ENCODE measurements at places on chromosomes 3 and 15. TPM values are rescaled to one million over a fixed set of nuclear protein-coding genes. Genes with fewer than 3 reads are reported as not detected.

DNA sequence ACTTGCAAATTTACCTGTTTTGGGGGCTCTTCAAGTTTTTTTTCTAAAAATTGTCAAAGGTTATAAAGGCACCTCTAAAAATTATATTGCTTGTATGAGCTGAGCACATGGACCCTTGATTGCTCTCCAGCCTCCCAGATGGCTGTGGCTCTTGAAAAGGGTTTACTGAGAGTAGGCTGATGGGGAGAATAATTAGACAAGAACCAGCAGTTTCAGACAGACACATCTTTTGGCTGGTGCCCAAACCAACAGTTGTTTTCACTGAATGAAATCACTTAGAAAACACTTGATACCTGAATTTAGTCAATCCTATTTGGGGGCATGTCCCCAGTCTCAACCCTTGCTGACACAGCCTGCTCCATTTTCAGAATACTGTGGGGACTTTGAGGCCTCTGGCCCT is 217.6 kb downstream of the KBTBD8 start:
- no peak for DNase-seq

GRCh38 chr3:56970461-56970879 is 90.0 kb upstream of the SPATA12 start:
- no peak for DNase-seq

GRCh38 chr3:119700920-119701734 is 1.7 kb upstream of the CFAP91 start:
- DNase-seq: no peak

- DNase-seq: no peak
These were observed 200.7 kb downstream of the MEIS2 start for GRCh38 chr15:36899696-36900095.

DNA sequence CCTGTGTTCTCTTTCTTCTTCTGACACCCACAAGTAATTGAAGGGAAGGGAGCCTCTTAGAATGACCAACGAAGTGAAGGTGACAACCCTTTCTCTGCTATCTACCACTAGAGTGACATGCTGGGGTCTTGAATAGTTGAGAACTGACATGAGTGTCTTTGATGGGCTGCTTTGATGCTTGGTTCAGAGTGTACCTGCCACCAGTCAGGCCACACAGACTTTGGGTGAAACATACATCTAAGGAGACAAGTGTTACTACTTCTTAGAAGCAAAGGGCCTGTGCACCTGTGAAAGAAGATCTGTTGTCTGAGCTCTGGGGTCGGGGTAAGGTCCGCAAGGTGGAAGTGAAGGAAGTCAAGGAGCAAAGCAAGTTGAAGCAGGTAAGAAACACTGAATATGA is 1040.7 kb upstream of the CFAP20DC start:
- DNase-seq: no peak

DNA sequence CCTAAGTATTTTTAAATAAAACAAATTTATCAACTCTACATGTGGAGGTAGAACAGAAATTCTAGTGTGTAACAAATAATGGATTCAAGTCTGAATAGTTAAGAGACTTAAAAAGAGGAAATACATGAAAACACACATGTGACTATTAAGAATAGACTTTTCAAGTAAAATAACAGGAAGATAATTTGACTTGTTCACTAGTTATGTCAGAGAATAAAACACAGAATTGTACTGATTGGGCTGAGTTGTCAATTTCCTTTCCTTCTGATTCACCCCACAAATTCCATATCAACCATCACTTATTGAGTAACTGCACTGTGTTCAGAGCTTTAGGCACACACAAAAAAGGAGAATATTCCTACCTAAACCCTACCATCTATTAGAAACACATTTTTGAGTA is 557.2 kb downstream of the TUSC7 start:
- no peak for DNase-seq

DNA sequence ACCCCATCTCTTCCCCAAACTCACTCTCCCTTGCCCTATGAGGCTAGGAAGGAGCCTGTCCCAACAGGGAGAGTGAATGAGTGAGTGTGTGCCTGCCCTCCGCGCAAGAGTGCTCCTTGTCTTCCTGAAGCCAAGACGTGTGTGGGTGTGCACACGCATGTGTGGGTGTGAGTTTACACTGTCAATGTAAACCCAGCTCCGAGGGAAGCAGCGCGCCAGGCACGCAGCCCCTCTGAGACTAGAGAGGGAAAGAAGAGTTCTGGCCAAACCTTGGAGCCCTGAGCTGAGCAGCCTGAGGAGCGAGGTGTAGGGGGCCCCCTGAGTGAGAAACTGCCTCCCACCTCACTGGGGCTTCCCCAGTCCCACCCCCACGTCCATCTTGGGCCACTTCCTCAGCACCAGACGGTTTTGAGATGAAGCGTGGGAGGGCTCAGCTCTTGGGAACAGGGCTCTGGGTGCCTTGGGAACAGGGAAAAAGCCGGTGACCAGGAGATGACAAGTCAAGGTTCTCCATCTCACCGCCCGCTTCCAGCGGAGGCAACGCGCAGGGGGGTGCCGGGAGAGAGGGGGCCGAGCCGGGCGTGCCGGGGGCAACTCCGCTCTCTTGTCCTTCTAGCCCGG is 5.1 kb downstream of the MECOM start:
- peak; percentile 29 for DNase-seq

DNA sequence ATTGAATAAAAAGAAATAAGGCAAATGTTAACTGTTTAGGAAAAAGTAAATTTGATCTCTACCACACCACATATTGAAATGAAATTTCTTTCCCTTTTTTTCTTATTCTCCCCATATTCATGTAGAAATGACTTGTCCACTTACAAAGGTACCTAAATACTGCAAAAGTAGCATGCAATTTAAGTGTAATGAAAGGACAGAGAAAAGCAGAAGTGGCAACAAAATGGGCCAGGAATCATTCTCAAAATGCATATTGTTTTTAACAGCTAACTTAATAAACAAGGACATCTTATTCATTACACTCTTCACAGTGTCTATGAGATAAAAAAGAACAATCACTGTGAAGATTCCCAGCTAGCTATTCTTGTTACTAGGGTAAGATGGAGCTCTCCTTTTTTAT is 40.6 kb upstream of the FGF7 start:
- no peak for DNase-seq

DNA sequence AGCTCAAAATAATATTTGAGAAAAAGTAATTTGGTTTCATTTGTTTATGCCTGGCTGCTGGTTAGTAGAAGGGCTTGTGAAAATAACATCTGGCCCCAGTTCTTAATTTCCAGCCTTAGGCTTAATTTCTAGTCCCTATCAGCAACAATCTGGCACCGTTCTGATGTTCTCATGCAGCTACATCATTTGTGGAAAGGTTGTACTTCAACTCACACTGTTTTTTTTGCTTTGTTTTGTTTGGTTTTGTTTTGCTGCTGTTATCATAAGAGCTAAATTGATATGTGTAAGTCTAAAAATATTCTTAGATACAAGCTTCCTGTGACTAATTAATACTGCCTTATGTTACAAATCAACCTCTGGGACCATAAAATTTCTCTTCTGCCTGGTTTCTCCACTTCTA is 8.9 kb downstream of the CPA3 start:
- no peak for DNase-seq

- no peak for DNase-seq
These were observed 3.4 kb downstream of the UROC1 start for GRCh38 chr3:126514161-126514560.

- no peak for DNase-seq
These were observed 133.1 kb upstream of the LRRN1 start for GRCh38 chr3:3665961-3666640.

GRCh38 chr15:80815106-80815505 is 35.9 kb downstream of the CEMIP start:
- DNase-seq: no peak

DNA sequence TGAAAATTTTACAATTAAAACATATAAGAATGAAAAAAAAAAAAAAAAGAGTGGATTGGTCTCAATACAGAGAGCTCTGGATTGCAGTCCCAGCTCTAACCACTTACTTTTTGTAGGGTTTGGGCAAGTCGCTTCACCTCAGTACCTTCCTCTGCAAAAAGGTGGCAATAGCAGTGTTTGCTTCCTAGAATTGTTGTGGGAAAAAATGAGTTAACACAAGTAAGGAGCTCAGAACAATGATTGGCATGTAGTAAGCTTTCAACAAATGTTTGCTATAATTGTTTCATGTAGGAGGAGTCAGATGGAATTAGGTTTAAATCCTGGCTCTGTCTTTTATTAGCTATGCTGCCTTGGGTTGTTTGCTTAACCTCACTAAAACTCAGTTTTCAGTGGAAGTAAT is 425.2 kb upstream of the TBL1XR1 start:
- no peak for DNase-seq

DNA sequence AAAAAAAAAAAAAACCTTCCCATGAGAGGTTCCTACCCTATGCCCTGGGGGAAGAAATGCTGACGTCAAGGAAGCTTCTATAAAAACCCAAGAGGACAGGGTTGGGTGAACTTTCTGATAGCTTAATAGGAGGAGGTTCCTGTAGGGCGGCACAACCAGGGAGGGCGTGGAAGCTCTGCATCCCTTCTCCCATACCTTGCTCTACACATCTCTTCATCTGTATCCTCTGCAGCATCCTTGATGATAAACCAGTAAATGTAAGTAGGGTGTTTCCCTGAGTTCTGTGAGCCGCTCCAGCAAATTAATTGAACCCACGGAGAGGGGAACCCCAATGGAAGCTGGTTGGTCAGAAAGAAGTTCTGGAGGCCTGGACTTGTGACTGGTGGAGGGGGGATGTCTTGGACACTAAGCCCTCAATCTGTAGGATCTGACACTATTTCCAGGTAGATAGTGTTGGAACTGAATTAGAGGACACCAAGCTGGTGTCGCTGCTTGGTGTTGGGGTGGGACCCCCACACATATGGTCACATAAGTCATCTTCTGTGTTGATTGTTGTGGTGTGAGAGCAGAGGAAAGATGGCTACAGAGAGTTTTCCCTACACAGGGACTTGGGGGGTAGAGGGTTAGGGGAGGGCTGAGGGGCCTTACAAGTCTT is 91.5 kb downstream of the ST6GAL1 start:
- no peak for DNase-seq

GRCh38 chr3:152858170-152858800 is 23.4 kb downstream of the P2RY1 start:
- no peak for DNase-seq

- no peak for DNase-seq
These were observed 30.4 kb downstream of the SKIL start for GRCh38 chr3:170387950-170388349.

- no peak for DNase-seq
These were observed 12.1 kb downstream of the NR2C2 start for GRCh38 chr3:14959359-14959943.

- no peak for DNase-seq
These were observed 27.1 kb downstream of the GATM start for GRCh38 chr15:45351227-45351626.

DNA sequence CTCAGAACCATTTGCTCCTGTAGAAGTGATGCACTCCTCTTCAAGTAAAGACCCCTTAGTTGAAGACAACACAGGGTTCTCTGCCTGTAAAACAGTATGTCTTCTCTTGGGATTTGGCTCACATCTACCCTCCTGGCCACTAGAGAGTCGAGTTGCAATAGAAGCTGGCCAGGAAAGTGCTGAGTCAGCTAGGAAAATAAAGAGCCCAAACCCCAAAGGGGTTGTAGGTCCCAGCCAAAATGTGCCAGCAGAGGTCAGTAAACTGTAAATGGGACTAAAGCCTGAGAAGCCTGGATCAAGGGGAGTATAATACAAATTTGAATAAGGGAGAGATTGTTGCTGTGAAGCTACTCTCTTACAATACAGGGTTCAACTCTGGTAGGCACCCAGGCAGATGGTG is 37.2 kb upstream of the THBS1 start:
- DNase-seq: no peak

GRCh38 chr3:189710620-189711402 is 79.6 kb downstream of the TP63 start:
- DNase-seq: peak; percentile 48

- DNase-seq: no peak
These were observed 16.0 kb downstream of the MAP2K5 start for GRCh38 chr15:67558502-67558901.

DNA sequence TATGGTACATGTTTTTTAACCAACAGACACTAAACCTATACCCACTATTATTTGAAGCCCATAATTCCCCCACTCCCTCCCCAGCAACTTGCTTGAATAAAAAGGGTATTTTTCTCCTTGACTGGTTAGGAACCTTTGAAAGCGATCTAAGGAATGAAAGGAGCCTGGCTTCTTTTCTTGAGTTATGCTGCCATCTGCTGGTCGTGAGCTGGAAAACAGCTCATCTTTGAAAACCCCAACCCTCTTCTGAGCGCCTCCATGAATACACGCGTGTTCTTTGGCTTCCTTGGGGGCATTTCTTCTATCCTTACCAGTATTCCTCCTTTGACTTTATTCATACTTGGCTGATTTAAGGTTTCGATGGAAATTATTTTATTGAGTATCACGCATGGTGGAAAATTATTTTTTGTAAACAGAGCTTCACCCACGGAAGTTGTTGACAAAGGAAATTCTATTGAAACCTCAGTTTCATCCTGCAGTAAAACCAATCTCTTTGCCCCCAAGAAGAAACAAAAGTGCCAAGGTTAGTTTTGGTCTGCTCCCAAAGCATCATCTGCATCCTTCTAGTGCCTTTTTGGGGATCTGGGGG is 171.6 kb downstream of the SV2B start:
- DNase-seq: peak; percentile 55

DNA sequence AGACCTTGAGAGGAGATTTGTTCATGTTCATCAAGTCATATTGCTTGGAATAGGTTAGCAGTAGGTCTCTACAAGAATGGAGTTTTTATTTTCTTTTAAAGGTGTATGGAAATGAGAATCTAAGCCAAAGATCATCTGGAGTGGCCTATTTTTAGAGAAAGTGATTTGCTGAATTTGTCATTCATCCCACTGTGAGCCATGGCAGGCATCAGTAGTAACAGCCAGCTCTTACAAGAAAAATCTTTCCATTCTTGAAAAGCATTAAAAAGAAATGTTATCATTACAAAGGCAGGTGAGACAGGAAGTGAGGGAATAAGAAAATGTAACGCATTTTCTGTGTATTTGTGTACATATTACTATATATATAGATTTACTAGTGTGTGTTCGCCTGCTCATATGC is 29.6 kb downstream of the STAC start:
- no peak for DNase-seq

Gene C3orf22
- polyA plus RNA-seq: 0.17 TPM

Gene SPTBN5
- polyA plus RNA-seq: 2.9 TPM

Gene GOLGA6L1
- polyA plus RNA-seq: not detected

Gene SLC28A1
- 0.75 TPM for polyA plus RNA-seq

Gene SERPINI2
- polyA plus RNA-seq: 10.5 TPM

Gene MYRIP
- polyA plus RNA-seq: 1.1 TPM

Gene DLL4
- polyA plus RNA-seq: 8.3 TPM

Gene MESP1
- polyA plus RNA-seq: 1.1 TPM

Data from left renal pelvis (tissue), 4 donors.